ENCODE measurements at places on chromosomes 3 and 15. TPM values are rescaled to one million over a fixed set of nuclear protein-coding genes. Genes with fewer than 3 reads are reported as not detected.
A peak's percentile ranks its signal among the peaks of the same experiment; 100 is the strongest.

GRCh38 chr3:125213946-125214542 is 1.5 kb upstream of the SLC12A8 start:
- DNase-seq, result no peak

The SAXO2 gene
- 1.3 TPM for total RNA-seq

- no peak for DNase-seq
Observed at GRCh38 chr3:79392479-79392878, 375.3 kb downstream of the ROBO1 start.

- peak; percentile 32 for DNase-seq
Observed at GRCh38 chr15:82100111-82100929, 54.5 kb upstream of the MEX3B start.

The SPTBN5 gene
- total RNA-seq, result 1.7 TPM

The USP50 gene
- total RNA-seq, result 1.5 TPM

DNA sequence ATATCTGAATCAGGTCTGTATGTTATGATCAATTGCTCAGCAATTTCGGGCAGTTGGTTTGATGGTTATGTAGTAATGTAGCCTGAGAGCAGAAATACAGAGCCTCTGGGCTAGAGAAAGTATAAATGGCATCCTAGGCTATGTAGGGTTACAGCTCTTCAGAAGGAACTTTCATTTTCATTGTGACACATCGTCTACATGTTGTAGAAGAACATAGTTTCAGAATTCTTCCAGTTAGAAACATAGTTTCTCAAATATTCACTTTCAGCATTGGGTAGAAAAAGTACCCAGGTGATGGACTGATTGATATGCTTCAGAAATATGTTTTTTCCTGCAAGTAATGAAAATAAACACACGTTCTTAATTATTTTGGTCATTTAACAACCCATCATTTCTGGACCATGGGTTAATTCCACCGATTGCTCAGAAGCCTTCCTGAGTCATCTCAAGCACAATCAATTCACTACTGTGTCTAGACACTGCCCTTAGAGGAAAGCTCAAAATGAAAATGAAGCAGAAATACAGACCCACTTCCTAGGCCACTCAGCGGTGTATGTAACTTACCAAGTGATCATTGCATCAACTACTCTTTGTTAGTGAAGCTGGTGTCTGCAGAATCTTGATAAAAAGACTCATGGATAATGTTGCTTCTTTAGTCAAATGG is 88.8 kb upstream of the TSEN2 start:
- DNase-seq, result no peak

The ARHGEF26 gene
- total RNA-seq, result 13.8 TPM

The NCKIPSD gene
- total RNA-seq, result 10.1 TPM

The AADACL2 gene
- total RNA-seq, result 21.6 TPM

DNA sequence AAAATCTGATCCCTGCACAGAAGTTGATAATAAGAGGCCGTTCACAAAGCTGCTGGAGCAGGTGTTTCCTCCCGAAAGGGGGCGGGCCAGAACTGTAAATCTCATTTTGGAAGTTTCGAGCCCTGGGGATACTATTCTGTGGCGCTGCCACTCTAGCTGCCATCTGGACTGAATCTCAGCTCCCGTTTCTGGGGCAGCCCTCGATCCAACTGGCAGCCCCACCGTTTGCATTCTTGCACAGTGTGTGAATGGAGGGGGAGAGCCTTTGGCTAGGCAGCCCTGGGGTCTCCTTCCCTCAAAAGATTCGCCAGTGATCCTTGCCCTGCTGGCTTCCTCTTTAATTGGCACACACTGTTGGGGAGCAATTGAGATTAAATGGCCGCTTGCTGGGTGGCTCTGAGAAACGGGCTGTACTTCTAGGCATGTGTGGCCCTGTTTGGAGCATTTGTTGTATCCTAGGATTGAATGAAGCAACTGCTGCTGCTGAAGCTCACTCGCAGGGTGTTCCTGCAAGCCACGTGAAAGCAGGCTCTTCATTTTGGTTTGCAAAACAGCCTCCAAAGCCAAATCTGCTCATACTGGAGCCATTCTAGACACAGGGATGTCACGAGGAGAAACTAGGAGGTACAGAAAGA is 57.2 kb upstream of the TOPAZ1 start:
- no peak for DNase-seq

The C3orf22 gene
- total RNA-seq, result not detected

GRCh38 chr3:47578119-47578632 is 489 bp downstream of the CSPG5 start:
- no peak for DNase-seq

- peak; percentile 35 for DNase-seq
Observed at GRCh38 chr3:123632161-123632655, 47.4 kb upstream of the HACD2 start.

GRCh38 chr3:147934451-147935180 is 525.5 kb downstream of the ZIC1 start:
- no peak for DNase-seq

GRCh38 chr3:17352620-17353019 is 389.8 kb downstream of the TBC1D5 start:
- no peak for DNase-seq

DNA sequence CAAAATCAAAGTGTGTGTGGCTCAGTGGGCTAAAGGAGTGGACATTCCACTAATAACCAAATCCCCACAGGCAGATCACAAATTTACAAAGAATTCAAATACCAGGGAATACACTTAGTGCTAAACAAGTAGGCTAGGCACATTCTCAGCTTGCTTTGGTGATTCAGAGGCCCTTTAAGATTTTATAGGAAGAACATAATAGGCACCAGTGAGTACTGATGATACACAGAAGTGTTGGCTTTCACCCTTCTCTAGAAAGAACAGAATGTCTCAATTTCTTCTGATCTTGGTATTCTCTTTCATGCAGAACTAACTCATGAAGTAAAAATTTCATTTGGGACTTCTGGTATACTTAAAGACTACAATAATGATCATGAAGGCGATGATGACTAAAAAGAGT is 55.0 kb downstream of the POLR2M start:
- no peak for DNase-seq

DNA sequence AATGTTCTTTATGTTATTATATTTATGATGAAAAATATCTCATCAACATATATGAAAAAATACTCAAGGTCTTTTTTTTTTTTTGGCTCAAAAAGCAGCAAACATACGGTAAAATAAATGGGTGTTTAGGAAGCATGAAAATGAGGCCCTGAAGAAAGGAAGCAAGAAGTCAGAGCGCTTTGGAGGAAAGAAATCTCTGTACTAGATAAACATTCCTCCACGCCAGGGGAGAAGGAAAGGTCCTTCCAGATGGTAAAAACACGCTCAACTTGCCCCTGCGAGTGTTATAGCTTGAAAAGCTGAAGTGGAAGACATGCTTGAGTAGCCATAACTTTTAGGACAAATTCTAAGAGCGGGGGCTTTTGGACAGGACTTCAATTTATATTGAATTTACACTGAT is 52.9 kb downstream of the FEM1B start:
- DNase-seq, result no peak

- no peak for DNase-seq
Observed at GRCh38 chr3:184523825-184524615, 37.6 kb upstream of the EPHB3 start.

The C3orf85 gene
- total RNA-seq, result not detected

DNA sequence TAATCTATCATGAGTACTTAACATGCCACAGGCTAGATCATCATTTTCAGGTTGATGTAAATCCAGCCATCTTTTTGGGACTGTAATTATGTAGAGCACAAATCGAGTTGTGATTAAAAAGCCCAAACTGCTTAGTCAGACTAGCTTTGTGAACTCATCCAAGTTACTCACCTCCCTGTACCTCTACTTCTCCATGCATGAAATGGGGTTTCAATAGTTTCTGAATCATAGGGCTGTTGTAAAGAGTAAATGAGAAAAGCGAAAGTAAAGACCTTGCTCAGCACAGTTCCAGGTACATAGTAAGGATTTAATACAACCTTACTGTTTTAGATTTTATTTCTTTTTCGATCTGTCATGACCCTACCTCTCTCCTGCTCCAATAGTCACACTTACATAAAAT is 85.6 kb upstream of the GAP43 start:
- DNase-seq, result no peak

The DENND4A gene
- total RNA-seq, result 33.6 TPM

- DNase-seq, result no peak
Observed at GRCh38 chr3:27939940-27940339, 217.8 kb upstream of the EOMES start.

Measured in skin of body (tissue), 3 donors.